ENCODE measurements at places on chromosomes 1 and 21. TPM values are rescaled to one million over a fixed set of nuclear protein-coding genes. Genes with fewer than 3 reads are reported as not detected.

The C1orf94 gene
- not detected for polyA plus RNA-seq

DNA sequence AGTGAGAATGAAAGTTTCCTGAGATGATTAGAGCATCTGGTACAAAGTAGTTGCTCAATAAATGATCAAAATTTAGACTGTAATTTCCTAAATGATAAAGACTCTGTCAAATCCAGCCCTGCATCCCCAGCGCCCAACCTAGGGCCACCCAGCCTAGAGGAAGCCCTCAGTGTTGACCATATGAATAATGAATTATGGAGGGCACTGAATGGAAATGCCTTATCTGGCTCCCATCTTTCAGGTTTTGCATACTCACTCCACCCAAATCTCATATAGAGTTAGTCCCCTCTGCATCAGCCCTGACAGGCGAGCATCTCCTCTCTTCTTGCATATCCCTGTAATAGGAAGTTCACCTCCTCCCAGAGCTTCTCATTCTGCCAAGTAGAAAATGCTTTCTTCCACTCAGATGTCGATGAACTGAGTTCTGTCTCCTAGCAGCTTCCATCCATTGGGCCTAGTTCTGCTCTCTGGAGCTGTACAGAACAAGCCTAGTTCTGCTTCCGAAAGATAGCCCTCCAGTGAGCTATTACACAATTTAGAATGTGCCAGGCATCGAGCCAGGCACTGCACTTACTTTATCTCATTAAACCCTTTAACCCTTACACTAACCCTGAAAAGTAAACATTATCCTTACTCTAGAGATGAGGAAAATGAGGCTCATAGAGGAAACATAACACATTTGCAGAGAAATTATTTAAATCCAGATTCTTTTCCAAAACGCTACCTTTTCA, 20.9 kb downstream of the COA7 start:
- DNase-seq: no peak

- DNase-seq: no peak
Observed at GRCh38 chr1:55584526-55585401, 369.6 kb upstream of the USP24 start.

DNA sequence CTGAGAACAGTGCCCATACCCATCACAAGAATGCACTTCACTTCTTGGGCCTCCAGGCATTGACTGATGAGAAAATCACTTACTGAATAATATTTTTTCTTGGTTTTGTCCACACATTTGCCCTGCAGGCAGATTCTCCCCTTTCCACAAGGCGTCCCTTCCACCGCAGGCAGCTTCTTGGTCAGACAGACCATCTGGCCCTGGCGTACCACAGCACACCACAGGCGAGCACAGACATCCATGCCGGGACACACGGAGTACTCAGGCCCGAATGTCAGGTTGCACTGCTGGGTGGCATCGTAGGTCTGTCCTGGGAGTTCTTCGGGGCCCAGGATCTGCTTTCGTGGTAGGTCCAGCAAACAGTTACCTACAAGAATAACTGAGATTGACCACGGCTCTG, 32.5 kb downstream of the ADAMTS5 start:
- no peak for DNase-seq

DNA sequence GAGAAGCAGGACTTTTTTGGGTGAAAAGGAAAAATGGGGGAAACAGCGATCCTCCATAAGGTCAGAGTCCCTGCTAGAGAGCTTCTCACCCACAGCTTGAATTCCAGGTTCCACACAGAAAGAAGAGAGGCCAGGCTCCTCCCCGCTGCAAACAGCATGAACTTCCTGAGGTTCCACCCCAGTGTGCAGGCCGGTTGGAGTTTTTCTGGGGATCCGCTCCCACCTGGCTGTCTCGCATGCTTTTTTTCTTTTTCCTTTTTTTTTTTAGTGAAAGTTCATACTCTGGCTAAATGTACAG, 595.1 kb upstream of the ZP4 start:
- DNase-seq: no peak

GRCh38 chr1:15923241-15923640, 52.7 kb downstream of the ZBTB17 start:
- DNase-seq: no peak

Data from immature natural killer cell (primary cell).